ENCODE measurements at places on chromosomes 2 and 18.

- DNase-seq = no peak
Observed at GRCh38 chr18:46424898-46425297, 232.1 kb downstream of the LOXHD1 start.

DNA sequence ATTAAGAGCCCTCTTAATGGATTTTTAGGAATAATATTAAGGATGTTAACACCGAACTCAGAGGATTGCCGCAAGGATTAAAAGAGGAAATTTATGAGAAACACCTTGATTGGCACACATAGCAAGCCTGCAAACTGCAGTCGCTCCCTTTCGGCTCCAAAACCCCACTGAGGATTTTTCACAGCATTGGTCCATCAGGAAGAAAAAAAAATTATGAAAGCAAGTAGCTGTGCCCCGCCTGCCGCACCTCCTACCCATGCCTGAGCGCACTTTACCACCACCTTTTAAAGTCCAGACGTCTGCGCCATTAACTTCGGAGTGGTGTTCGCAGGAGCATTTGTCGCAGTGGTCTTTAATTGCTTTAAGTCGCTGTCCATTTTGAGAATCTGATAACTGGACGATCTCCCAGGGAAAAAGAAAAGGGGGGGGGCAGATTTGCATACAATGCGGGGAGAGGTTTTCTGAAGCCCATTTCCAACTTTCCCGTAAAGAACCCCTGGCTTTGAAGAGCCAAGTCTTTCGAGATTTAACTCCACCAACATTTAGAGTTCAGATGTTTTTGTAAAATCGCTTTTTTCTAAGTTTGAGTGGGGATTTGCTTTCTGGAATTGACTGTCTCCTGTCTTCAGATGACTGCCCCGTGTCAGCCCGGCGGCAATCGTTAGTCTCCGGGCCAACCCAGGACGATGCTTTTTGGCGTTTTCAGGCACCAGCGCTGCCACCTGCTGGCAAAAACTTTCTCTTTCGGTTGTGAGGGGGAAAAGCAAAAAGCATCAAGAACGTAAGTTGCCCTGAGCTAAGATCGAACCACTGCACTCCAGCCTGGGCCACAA, 913 bp upstream of the TRABD2A start:
- DNase-seq = peak; percentile 73

- no peak for DNase-seq
Observed at GRCh38 chr2:227389661-227390060, 1.9 kb upstream of the SCYGR1 start.

GRCh38 chr18:11134940-11135339, 14.4 kb downstream of the PIEZO2 start:
- no peak for DNase-seq

GRCh38 chr2:203799908-203800307, 67.7 kb upstream of the CTLA4 start:
- DNase-seq = no peak

- DNase-seq = peak; percentile 26
Observed at GRCh38 chr2:73984922-73985307, 205 bp downstream of the TET3 start.

GRCh38 chr2:88049622-88050021, 6.0 kb downstream of the KRCC1 start:
- DNase-seq = no peak

DNA sequence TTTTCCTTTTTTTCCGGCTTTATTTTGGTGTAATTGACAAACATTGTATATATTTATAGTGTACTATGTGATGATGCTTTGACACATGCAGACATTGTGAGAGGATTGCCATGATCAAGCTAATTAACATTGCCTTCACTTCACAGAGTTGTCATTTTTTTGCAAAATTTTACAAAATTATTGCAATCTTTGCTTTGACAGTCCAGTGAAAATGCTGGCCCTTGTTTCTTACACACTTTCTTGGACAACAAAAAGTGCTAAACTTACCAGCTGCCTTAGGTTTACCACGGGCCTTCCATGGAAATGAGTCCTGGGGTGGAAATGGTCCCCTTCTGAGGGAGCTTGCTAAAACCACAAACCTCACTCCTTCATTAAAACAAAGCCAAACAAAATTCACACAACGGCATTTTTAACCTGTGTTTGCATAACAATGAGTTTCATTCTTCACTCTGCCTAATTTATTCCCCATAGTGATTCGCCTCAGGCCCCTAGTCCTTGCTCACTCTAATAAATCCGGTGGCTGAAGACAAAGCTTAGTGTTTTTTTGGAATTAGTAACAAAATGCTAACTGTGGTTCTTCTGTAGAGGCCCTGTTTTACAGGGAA, 32.2 kb downstream of the LINC00305 start:
- no peak for DNase-seq

DNA sequence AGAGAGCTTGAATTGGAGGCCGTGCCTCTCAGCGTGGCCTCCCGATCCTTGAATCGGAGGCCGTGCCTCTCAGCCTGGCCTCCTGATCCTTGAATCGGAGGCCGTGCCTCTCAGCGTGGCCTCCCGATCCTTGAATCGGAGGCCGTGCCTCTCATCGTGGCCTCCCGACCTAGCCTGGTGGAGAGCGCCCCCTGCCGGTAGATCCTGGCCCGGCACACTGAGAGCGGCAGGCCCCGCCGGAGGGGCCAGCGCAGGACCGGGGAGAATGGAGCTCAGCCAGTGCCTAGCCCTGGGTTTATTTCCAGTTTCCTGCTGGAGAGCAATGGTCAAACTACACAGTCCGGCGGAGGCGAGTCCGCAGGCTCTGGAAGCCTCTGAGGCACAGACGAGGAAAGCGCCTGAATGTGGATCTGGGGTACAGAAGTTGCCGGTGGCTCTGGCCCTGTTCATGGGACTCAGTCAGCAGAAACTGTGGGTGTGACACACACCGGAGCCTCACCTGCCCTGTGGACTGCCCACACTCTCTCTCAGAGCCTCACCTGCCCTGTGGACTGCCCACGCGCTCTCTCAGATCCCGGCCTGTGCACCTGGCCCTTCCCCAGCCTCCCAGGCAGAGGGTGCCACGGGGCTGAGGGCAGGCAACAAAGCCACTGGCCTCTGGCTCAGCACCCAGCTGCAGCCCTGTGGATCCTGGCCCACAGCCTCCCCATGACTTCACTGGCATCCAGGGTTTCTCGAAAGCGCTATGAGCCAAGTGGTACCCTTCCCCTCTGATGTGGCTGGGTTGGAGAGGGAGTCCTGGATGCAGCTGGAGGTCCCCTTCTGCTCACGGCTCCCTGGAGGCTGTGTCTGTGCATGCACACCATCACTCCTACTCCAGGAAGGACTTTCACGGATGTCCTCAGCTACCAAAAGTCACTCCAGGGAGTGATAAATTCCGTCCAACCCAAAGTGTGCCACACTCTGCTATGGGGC, 1.5 kb downstream of the IL36B start:
- no peak for DNase-seq

- DNase-seq = no peak
Observed at GRCh38 chr18:60831971-60832370, 459.4 kb upstream of the MC4R start.

- no peak for DNase-seq
Observed at GRCh38 chr2:83565181-83565580, 893.9 kb downstream of the SUCLG1 start.

- no peak for DNase-seq
Observed at GRCh38 chr2:16948710-16949109, 283.1 kb upstream of the CYRIA start.

DNA sequence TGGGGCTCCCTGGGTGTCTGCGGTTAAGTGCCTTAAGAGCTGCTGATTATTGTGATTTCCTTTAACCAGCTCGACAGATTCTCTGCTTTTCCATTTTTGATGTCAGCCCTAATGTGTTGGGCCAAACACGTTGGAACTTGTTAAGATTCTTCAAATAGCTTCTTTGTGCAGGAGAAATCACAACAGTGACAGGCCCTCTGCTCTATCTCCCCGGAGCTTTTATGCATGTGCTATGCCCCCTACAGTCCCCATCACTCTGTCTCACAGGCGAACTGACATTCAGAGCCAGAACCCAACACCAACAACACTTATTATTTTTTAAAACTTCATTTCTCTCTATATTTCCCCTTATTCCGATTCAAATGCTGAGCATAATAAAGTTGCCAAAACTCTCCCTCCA, 371.7 kb upstream of the CELF4 start:
- DNase-seq = no peak

GRCh38 chr2:96815326-96816126, 542 bp upstream of the CNNM3 start:
- peak; percentile 39 for DNase-seq

DNA sequence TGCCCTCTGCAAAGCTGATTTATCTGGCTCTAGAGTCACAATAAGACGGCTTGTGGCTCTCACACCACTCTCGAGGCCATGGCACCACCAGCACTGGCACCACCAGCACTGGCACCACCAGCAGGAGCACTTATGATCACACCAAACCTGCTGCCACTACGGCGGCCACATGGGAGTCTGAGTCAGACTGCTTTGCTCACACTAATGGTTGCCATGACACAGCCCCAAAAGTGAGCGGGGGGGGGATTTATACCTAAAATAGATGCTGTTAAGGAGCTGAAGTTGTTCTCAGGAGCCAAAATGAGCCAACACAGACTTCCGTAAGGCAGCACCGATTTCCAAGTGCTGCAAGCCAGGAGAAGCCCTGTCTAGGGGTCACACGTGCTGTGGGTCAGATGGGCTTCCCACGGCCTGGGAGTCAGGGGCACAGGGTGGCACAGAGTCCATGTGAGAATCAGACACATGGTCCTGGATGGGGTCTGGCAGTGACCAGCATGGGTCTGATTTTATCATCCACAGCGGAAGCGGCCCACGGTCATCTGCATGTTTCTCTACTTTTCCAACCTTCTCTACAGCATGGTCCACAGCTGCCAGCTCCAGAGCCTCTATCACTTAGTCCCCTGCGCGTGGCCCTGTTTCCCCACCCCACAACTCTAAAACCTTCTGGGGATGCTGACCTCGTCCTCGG, 16.7 kb downstream of the DNMT3A start:
- no peak for DNase-seq

DNA sequence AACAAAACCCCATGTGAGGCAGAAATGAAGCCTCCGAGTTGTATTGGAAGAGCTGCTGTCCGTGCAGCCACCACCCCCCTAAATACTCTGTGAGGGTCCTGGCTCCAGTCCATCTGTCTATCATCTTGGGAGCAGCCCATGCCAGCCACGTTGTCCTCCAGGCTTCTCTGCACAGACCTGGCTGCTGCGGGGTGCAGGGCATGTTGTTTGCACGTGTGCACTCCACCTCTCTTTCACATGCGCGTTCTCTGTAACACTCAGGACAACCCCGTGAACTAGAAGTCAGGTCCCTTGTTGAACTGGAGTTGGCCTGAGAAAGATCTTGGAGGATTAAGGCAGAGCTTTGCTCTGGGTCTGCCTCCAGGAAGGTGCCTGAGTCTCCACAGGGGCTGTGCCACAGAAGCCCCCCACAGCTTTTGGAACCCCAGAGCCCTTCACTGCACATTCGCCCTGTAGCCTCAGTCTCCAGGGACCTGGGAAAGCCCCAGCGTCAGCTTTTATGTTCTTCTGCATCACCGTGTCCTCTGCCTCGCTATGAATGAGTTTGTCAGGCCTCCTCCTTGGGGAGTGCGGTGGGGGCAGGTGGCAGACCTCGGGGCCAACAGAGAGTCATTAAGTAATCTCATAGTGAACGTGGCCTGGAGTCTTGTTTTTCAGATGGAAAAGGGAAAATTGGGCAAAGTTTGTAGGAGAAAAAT, 16.6 kb downstream of the RTP5 start:
- DNase-seq = no peak

- DNase-seq = no peak
Observed at GRCh38 chr2:8000870-8001269, 681.0 kb upstream of the ID2 start.

DNA sequence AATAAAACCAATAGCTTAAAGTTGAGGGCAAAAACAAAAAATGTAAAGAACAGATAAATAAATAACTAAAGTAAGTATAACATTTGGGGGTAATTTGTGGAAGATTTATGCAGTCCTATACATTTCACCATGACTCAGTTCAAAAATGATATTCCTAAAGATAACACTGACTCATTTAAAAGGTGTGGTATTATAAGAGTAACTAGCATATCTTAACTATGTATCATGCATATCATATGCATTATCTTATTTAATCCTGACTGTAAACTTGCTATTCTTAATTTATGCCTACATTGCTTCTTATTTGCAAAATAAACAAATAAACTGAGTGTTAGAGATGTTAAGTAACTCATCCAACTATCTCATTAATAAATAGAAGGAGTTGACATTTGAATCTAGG, 726.5 kb upstream of the PKDCC start:
- DNase-seq = no peak

GRCh38 chr2:584863-585823, 92.1 kb downstream of the TMEM18 start:
- DNase-seq = no peak

- DNase-seq = no peak
Observed at GRCh38 chr2:219297766-219298456, 11.3 kb downstream of the PTPRN start.

GRCh38 chr18:394987-395362, 105.5 kb downstream of the COLEC12 start:
- no peak for DNase-seq

Measured in HepG2 (cell line).